ENCODE measurements at places on chromosomes 6 and 20.

DNA sequence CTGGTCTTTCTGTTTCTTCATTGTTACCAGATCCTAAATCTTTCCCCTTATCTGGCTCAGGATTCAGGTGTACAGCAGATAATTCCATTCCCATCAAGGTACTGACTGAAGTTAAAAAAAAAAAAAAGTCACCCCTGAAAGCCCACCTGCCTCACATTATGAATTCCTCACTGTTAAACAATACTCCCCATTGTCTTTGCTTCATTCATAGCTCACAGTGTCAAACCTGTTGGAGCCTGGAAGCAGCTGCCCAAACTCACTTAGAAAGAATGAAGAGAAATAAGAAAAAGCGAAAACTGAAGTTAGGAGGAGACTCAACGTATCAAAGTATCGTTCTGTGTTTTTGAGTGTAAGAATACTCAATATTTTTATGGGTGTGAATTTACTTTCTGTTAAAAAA is 1.8 kb upstream of the DCBLD1 start:
- no peak for DNase-seq

DNA sequence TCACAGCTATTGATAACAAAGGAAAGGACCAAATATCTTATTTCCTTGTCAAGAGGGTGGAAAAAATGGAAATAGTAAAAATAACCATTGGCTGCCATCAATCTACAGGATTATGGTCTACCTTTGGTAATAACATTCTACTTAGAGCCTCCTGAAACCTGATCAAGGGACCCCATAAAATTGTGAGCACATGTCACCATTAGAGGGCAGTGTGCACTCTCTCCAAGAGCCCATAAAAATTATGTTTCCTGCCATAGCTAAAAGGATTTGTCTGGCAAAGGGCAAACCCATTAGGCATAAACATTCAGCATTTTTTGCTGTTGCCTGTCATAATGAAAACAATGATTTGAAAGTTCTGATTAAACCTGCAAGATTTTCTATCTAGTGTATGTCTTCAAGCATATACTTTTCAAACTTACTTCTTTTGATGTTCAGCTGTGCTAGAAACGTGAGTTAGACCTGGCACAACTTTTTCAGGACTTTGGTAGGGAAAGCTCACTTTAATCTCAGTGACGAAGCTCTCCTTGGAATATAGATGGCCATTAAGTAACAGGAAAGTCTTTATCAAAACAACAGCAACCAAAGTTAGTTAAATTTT is 120.7 kb upstream of the ZFP64 start:
- peak; percentile 62 for DNase-seq

GRCh38 chr20:41349943-41350342 is 9.3 kb downstream of the LPIN3 start:
- no peak for DNase-seq

DNA sequence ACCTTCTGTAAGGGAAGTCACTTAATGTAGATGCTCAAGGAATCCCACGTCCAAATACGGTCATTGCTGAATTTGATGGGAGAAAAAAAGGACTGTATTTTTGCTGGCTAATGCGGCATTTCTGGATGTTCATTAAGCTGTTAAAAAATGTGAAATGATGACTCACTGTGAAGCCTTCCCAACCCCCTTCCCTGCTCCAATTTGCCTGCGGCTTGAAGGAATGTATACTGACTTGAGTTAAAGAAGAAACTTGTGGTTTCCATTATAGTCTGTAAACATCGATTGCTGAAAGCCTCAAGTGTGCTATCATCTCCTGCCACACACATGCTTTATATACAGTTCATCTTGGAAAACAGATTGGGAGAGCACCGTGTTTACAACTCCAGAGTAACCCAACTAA is 249.1 kb upstream of the JAG1 start:
- no peak for DNase-seq
